Kidney glomerular epithelial cell (primary cell): ENCODE measurements at places on chromosomes 11 and 22.

DNA sequence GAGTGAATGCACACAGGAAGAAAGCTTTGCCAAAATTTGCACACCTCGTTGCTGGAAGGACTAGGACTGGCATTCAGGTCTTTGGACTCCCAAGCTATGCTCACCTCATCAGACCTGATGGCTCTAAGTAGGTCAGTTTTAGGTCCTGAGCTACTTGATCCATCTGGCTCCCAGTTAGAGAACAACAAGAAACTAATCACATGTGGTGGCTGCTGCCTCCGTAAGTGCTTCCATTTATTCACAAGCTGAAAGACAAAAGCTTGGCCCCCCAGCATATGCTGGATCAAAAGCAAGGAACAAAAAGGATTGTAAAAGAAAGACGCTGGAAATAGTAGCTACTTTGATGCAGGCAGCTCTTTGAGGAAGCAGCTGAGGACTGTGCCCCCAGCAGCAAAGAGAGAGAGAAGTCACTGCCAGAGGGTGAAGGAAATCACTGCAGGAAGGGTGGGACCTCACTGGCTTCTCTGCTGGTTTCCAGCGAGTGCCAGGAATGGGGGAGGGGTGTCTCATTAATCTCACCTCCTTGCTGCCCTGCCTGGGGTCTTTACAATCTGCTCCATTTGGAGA is 268.9 kb downstream of the KIRREL3 start:
- no peak for DNase-seq

DNA sequence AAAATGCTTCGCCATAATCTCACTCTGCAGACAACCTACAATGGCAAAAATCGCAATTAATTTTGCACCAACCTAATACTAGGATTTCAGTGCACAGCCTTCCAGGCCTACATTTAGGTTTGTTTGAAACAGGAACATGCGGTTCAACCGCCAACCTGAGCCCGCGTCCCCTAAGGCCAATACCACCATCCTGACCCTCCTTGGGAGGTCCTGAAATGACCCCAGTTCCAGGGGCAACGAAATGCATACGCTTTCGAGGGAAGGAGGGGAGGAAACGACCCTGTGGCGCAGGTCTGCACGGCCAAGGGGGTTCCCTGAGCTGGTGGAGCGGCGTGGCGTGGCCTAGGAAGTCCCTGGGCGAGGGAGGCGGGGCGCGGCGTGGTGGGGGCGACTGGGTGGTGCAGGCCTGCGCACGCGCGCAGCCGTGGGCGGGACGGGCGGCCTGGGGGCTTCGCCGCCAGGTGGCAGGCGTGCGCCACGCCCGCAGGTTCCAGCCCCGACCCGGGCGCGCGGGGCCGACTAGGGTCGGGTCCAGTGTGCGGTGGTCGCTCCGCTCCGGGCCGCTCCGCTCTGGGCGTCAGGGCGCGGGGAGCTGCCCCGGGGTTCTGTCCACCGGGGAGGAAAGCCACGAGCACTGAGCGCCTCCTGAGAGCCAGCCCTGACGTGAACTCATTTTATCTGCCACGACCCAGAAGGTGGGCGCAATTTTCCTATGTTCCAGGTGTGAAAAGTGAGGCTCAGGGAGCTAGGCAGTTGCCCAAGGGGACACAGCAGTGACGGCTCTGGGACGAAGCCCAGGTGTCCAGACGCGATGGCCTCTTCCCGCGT is 94.1 kb downstream of the SWAP70 start:
- peak; percentile 44 for DNase-seq

- DNase-seq, result peak; percentile 66
These were observed 49.3 kb downstream of the AHNAK start for GRCh38 chr11:62497132-62497801.

GRCh38 chr11:808427-809286 is 1.1 kb upstream of the RPLP2 start:
- DNase-seq, result no peak
